Activated CD4-positive, alpha-beta T cell treated with anti-CD3 and anti-CD28 coated beads for 36 hours (primary cell): ENCODE measurements at places on chromosomes 6 and 20.

- DNase-seq: no peak
These were observed 7.8 kb downstream of the CCN5 start for GRCh38 chr20:44722990-44723389.

DNA sequence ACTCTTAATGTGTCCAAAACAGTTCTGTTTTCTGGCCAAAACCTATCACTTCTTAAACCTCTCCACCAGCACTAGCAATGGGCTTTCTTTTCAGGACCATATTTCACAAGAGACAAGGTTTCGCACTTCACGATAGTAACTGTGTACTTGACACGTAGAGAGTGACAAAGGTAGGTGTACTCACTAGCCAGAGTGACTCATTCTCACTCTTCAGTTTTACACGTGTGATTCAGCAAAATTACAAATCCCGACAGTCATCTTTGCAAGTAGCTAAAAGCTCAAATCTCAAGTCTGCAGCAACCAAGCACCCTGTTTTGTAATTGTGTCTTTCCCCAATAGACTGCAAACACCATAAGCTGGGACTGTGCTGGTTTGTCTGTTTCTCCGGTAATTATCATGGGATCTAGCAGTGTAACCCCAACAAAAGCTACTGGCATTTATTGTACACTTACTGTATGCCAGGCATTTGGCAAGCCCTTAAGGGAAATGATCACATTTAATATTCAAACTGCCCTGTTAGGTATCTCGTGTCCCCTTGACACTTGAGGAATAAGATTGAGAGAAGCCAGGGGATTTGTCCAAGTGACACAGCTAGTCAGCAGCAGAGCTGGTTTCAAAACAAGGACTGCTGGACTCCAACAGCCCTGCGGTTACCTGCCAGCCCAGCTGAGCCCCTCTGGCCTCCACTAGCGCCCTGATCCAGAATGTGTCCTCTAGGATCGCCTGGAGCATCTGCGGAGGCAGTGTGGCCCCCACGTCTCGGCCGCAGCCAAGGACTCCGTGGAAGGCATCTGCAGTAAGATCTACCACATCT lies 9.9 kb downstream of the PCIF1 start:
- no peak for DNase-seq

- DNase-seq: no peak
These were observed 78.5 kb upstream of the AHI1 start for GRCh38 chr6:135576055-135576454.

GRCh38 chr6:113287396-113287795 lies 569.7 kb upstream of the MARCKS start:
- no peak for DNase-seq

DNA sequence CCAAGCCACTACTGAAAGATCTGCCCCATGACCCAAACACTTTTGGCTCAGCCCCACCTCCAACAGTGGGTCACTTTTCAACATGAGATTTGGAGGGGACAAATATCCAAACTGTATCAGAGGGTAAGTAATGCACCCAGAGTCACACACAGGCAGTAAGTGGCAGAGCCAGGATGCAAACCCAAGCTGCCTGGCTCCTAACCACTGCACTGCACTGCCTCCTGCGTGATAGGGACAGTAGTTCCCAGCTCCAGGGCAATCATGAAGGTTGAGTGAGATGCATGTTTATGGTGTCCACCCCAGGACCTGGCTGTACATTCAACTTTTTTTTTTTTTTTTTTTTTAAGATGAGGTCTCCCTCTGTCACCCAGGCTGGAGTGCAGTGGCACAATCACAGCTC lies 88.2 kb downstream of the TOX2 start:
- no peak for DNase-seq

DNA sequence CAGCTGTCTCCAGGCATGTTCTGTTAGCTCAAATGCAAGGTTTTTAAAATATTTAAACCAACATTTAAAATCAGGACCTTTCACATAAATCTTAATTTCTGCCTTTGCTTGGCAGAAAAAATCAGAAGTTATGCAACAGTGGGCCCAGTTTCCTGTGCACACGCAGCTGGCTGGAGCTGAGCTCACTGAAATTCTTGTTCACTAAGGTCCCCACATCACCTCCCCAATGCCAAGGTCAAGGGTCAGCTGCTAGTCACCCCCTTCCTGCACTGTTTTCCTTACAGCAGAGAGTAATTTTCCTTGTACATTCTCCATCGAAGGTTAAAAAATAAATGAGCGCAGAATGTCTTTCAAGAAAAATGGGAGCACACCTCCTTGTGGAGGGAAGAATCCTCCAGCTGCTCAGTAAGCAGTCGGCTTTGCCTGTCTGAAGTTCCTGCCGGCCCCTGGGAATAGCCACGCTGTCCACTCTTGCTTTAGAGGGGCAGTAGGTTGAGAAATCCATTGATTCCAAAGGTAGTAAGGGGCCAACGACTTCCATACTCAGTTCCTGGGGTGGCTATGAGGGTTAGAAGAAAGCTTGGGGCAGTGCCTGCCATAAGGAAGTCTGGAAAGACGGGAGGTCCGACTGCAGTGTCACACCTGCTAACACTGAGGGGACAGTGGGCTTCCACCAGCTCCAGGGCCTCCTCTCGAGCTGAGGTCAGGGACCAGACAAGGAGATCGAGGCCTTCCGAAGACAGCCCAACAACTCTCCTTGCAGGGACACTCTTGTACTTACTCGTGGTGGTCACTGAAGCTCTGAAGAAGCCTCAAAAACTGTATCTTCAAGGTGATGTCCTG lies 56.8 kb downstream of the MYH7B start:
- no peak for DNase-seq

GRCh38 chr6:16804546-16805242 lies 43.4 kb upstream of the ATXN1 start:
- DNase-seq: no peak

- DNase-seq: peak; percentile 89
These were observed 35.2 kb upstream of the TBC1D22B start for GRCh38 chr6:37222125-37222967.

GRCh38 chr6:136761227-136761922 lies 30.9 kb downstream of the MAP3K5 start:
- peak; percentile 22 for DNase-seq

DNA sequence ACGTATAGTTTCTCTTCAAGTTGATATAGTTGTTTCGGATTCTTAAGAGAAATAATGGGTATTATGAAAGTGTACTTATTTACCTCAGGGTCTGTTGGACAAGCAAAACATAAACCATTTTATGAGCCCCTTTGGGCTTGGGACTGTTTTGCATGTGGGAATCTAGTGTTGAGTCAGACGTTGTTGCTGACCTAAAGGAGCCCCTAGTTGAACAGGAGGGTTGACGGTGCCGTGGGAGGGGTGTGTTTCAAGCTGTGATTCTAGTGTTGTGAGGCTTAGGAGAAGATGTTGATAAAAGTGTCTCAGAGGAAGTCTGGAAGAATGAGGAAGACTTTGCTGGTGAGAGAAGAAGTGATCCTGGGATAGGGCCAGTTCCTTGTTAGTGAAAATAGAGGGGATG lies 140.0 kb downstream of the ARID1B start:
- no peak for DNase-seq

GRCh38 chr20:41221614-41222218 lies 84.4 kb downstream of the PLCG1 start:
- no peak for DNase-seq

- no peak for DNase-seq
These were observed 30.4 kb downstream of the SENP6 start for GRCh38 chr6:75631859-75632635.

DNA sequence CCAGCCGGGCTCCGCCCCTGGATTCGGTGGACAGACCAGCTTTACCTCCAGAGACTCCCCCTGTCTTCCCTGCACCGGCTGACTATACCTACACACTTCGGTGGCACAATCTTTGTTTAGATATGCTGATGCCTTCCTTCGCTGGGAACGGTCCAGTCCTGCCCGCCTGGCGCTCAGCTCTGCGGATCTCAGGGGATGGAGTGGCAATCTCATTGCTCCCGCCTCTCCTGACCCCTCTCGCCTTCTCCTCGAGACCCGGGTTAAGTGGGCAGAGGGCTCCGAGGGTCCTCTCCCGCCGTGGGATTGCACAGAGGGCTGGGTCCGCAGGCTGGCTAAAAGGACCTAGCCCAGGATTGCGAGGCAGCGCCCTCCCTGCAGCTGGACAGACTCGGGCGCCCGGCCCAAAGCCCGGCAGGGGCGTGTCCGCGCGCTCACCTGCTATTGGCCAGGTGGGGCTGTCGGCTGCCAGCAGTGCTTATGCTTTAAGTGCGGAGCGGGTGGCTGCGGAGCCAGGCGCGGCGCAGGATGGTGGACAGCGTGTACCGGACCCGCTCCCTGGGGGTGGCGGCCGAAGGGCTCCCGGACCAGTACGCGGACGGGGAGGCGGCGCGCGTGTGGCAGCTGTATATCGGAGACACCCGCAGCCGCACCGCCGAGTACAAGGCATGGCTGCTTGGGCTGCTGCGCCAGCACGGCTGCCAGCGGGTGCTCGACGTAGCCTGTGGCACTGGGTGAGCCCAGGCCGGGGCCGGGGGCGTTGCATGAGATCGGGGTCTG lies at the start of gene GNMT:
GNMT (plus strand) TSS at position 512 of the 777 bp plus-strand sequence; CDS start at position 526, 14 bp downstream.
- DNase-seq: peak; percentile 57

DNA sequence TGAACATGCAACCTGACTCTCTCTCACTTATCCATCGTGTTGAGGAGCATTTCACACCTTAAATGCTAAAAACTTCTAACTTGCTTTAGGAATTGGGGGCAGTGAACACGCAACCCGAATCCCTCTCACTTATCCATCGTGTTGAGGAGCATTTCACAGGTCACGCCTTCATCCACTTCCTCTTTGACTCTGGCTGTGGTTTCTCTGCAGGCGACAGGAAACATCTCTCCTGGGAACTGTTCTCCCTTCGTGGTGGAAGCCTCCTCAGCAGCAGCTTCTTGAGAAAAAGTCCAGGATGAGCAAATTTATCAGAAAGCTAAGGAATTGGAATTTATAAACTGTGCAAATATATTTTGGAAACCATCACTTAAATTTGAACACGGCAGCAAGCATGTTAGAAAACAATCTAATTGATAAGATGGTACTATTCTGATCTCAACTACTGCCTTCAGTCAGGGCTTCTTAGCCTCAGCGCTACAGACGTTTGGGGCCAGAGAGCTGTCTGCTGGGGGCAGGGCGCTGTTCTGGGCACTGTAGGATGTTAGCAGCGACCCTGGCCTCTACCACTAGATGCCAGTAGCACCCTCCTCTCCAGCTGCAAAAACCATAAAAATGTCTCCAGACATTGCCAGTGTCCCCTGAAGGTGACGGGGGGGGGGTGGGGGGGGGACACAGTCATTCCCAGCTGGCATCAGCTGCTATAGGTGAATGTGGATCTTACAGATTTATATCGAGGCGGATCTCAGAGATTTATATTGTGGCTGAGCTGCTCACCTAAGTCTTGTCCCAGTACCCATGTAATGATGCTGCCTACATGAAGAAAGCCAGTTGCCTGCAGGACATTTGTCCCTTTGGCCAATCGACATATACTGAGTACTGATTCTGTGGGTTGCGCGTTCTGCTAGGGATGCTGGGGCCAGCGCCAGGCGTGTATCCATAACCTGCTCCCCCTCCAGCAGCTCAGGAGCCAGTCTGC lies 26.2 kb downstream of the CTCFL start:
- peak; percentile 75 for DNase-seq

DNA sequence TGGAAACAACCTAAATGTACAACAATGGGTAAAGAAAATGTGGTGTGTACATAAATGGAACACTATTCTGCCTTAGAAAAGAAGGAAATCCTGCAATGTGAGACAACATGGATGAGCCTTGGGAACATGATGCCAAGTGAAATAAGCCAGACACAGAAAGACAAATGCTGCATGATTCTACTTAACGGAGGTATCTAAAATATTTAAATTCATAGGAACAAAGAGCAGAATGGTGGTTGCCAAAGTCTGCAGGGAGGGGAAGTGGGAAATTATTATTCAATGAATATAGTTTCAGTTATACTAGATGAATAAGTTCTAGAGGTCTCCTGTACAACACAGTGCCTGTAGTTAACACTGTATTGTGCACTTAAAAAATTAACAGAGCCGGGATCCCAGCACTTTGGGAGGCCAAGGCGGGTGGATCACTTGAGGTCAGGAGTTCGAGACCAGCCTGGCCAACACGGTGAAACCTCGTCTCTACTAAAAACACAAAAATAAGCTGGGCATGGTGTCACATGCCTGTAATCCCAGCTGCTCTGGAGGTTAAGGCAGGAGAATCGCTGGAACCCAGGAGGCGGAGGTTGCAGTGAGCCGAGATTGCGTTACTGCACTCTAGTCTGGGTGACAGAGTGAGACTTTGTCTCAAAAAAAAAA lies 71.4 kb upstream of the SNX9 start:
- no peak for DNase-seq

- no peak for DNase-seq
These were observed 12.1 kb downstream of the NRSN2 start for GRCh38 chr20:358891-359555.

- peak; percentile 81 for DNase-seq
These were observed 52.5 kb upstream of the TAGAP start for GRCh38 chr6:159097256-159097655.

DNA sequence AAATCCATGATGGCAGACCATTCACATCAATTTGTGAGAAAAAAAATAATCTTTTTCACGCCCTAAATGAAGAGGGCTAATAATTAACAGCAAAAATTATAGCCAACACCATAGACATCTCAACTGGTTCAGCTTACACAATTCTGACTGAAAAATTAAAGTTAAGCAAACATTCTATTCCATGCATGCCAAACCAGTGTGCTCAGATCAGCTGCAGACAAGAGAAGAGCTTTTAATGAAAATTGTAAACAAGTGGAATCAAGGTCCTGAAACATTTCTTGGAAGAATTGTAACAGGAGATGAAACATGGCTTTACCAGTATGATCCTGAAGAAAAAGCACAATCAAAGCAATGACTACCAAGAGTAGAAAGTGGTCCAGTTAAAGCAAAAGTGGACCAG lies 710.4 kb downstream of the EPHA7 start:
- no peak for DNase-seq
